Central memory CD8-positive, alpha-beta T cell (primary cell): ENCODE measurements at places on chromosomes 3 and 15.

- no peak for DNase-seq
Observed at GRCh38 chr3:126612479-126613205, 42.3 kb downstream of the TXNRD3 start.

GRCh38 chr3:196165850-196166249, 45.4 kb downstream of the ZDHHC19 start:
- no peak for DNase-seq

- DNase-seq = no peak
Observed at GRCh38 chr3:126081618-126082361, 2.1 kb downstream of the SLC41A3 start.

DNA sequence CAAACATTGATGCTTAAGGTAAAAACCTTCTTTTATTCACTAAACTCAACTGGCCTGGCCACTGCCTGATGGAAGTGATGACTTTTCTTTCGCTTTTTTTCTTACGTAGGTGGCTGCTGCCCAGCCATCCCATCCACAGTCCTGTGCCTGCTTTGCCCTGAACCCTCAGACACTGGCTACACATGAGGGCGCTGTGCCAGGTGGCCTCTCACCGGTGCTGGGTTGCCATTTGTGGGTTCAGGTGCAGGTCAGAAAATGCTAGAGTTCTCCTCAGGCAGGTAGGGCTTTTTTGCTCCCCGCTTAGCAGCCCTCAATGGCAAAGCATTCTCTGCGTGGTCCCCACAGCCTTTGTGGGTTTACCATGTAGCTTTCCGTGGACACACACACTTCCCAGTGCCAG, 88.3 kb upstream of the PRR23E start:
- no peak for DNase-seq

- no peak for DNase-seq
Observed at GRCh38 chr15:62570405-62570783, 405.3 kb upstream of the C2CD4B start.

GRCh38 chr3:169658311-169658931, 5.1 kb downstream of the MECOM start:
- no peak for DNase-seq

GRCh38 chr15:76057332-76058000, 2.3 kb upstream of the TMEM266 start:
- DNase-seq = no peak

DNA sequence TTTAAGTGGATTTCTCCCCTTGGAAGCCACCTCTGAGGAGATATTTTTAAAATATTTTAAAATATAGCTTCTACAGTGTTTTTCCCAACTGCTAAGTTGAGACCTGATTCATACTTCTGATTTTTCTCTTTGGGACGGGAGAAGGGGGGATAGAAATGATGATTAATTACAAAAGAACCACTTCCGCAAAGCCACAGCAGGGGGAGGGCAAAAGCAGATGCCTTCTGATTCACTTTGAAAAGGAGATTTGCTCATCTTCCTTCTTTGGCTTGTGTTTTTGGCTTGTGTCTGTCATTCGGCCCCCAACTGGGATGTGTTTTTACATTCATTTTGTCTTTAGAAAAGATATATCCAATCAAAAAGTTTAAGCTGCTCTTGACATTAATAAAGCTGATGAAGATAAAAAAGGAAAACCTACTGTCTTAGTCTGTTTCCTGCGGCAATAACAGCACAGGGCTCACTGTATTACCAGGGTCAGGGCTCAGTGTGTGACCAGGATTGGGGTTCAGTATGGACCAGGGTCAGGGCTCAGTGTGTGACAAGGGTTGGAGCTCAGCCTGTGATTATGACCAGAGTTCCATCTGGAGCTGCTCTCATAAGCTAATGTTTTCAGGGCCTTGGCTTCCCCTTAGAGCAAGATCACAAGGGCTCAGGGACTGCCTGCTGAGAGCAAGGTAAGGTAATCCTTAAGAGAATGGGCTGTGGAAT, 223.2 kb downstream of the MTHFS start:
- DNase-seq = no peak

DNA sequence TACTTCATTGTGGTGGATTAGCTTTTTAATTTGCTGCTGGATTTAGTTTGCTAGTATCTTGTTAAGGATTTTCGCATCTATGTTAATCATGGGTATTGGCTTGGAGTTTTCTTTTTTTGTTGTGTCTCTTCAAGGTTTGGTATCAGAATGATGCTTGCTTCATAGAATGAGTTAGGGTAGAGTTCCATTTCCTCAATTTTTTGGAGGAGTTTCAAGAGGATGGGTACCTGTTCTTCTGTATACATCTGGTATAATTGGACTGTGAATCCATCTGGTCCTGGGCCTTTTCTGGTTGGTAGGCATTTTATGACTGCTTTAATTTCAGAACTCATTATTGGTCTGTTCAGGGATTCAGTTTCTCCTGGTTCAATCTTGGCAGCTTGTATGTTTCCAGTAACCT, 335.6 kb downstream of the EDEM1 start:
- no peak for DNase-seq

GRCh38 chr3:124796477-124796876, 66.2 kb downstream of the UMPS start:
- no peak for DNase-seq

DNA sequence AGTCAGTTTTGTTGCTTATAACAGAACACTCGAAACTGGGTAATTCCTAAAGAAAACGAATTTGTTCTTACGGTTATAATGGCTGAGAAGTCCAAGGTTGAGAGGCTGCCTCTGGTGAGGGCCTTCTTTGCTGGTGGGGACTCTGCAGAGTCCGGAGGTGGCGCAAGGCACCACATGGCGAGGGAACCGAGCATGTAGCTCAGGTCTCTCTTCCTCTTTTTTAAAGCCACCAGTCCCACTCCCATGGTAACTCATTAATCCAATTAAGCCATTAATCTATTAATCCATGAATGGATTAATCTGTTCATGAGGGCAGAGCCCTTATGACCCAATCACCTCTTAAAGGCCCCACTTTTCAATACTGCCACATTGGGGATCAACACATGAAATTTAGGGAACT, 50.0 kb downstream of the ROPN1B start:
- no peak for DNase-seq

- no peak for DNase-seq
Observed at GRCh38 chr15:77160562-77161478, 89.9 kb upstream of the TSPAN3 start.

GRCh38 chr3:122955916-122956692, 71.5 kb downstream of the SEMA5B start:
- no peak for DNase-seq

DNA sequence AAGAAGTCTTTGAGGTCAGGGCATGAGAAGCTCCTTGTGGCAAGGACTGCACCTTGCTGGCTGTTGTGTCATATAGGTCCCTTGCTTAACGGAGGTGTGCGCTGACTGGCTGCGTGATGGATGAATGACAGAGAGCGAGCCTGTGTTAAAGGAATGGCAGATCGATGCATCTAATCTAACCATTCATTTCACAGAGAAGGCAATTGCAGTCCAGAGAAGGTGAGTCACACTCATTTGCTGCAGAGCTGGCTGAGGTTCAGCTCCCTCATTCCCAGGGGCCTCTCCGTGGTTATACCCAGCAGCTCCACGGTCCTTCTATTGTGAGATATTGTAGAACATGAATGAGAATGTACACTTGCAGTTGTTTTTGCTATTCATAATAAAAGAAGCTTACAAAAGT, 289.3 kb downstream of the EPHB1 start:
- no peak for DNase-seq

- no peak for DNase-seq
Observed at GRCh38 chr3:39112535-39112934, 5.1 kb downstream of the TTC21A start.

GRCh38 chr3:134693804-134694203, 43.0 kb upstream of the KY start:
- no peak for DNase-seq

DNA sequence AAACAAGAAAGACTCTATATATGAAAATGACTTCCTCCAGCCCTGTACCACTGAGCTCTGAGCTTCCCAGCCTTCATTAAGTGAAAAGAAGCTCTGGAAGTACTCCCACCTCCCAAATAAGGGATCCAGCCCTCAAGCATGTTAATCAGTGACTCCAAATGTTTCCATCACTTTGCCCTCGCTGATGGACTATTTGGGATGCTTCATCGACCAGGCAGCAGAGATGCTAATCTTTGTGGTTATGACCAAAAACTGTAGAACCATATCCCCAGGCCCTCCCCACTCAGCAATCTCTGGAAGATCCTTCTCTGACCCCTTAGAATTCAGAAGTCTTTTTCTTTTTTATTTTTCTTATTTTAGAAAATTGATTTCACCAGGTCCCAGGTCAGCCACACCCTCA, 2.3 kb upstream of the CTDSPL start:
- no peak for DNase-seq

- no peak for DNase-seq
Observed at GRCh38 chr15:96230526-96231181, 99.8 kb upstream of the NR2F2 start.

DNA sequence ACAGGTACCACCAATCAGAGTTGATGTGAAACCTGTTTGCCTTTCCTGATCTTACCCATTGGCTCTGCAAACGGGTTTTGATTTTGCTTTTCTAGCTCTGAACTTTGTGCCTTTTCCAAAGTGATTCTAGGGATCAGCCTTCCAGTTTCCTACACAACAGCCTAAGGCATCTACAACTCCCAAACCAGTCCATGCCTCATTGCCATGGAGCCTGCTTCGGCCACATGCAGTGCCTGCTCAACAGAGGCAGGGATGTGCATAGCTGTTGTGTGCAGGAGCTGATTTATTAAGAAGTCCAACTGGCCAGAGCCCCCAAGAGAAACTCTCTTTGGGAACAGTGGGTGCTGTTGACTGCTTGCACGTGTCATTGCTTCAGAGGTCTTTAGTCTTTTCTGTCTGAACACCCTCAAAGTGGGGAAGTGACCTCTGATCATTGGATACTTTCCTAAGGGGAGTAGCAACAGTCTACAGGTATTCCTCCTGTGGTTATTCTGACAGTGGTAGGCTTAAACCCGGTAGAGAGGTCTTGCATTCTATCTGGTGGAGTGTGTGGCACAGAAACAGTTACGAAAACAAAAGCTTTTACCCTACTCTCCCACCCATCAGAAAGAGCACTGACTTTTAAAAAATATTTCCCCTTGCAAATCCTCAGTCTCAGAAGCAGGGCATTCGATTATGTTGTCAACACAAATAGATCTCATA, 36.6 kb upstream of the THSD4 start:
- DNase-seq = no peak

- DNase-seq = no peak
Observed at GRCh38 chr3:4421121-4421520, 45.9 kb downstream of the SUMF1 start.

GRCh38 chr3:6367171-6367570, 493.7 kb upstream of the GRM7 start:
- DNase-seq = no peak

- DNase-seq = no peak
Observed at GRCh38 chr3:149763565-149764195, 11.4 kb upstream of the COMMD2 start.

GRCh38 chr3:115638991-115639390, 15.7 kb downstream of the GAP43 start:
- DNase-seq = no peak

GRCh38 chr3:24305795-24306467, 188.7 kb downstream of the THRB start:
- no peak for DNase-seq

GRCh38 chr3:120693439-120694171, 11.6 kb upstream of the HGD start:
- no peak for DNase-seq

DNA sequence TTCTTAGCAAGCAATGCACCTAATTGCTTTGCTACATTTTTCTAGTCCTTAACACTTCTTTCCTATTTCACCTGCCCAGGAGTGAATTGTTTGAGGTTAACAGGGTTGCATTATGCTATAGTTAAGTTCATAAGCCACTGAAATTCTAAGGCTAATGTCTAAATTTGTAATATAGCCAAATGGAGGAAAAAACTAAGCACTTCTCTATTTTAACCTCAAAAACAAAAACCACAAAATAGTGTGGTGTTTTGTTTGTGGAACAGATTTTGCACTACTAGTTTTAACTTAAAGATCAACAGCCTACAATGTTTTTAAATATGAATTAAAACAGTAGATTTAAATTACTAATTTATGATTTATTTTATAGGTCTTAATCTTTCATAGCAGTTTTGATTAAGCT, 5.5 kb downstream of the ATOSA start:
- DNase-seq = no peak

DNA sequence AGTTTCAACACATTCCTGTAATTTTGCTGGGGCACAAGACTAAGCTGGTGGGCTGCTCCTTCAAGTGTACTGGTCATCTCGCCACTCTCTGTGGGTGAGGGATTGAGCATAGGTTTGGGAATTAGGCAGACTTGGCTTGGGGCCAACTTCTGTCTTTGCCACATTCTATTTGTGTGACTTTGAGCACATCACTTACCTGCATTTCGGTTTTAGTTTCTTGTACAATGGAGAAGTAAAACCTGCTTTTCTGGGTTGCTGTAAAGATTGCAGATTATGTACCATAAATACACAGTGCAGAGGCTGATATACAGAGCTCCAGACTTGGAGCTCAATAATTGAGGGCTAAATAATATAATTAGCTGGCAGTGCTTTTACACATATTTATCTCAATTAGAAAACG, 162.1 kb downstream of the C3orf38 start:
- no peak for DNase-seq

- no peak for DNase-seq
Observed at GRCh38 chr15:51046799-51047449, 47.8 kb downstream of the TNFAIP8L3 start.

- no peak for DNase-seq
Observed at GRCh38 chr3:12750223-12750622, 8.8 kb downstream of the TMEM40 start.

- no peak for DNase-seq
Observed at GRCh38 chr15:44092221-44092620, 102.8 kb downstream of the FRMD5 start.

GRCh38 chr15:86060674-86061073, 19.0 kb upstream of the AGBL1 start:
- DNase-seq = no peak

- peak; percentile 44 for DNase-seq
Observed at GRCh38 chr3:194328053-194328657, 23.0 kb downstream of the CPN2 start.

DNA sequence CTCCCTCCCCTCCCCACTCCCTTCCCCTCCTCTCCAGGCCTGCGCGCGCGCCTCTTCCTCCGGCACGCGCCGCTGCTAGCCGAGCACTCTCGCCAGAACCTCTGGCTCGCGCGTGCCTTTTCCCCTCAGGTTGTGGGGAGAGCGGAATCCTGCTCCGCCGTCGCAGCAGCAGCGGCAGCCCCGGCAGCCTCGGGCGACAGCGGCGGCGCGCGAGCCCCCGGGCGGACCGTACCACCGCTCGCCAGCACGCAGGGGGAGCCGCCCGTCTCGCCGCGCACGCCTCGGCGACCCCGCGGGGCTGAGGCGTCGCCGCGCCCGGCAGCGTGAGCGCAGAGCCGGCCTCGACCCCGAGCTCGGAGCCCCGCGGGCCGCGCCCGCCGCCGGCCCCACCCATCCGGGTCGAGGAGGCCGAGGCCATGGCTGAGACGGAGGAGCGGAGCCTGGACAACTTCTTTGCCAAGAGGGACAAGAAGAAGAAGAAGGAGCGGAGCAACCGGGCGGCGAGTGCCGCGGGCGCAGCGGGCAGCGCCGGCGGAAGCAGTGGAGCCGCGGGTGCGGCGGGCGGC, at the start of gene CDV3:
Gene CDV3 (plus strand): TSS at position 58 of the 566 bp plus-strand sequence. CDS start 359 bp downstream, at position 417.
- no peak for DNase-seq

GRCh38 chr3:77068808-77069207, 28.9 kb downstream of the ROBO2 start:
- no peak for DNase-seq

- no peak for DNase-seq
Observed at GRCh38 chr3:190543671-190544070, 29.8 kb downstream of the IL1RAP start.
